Endothelial cell (in vitro differentiated cells): ENCODE measurements at places on chromosomes 2 and 18. TPM values are rescaled to one million over a fixed set of nuclear protein-coding genes. Genes with fewer than 3 reads are reported as not detected.

- no peak for DNase-seq
Measured at GRCh38 chr2:44649381-44649780, 287.6 kb downstream of the CAMKMT start.

GRCh38 chr2:58194458-58194857 is 46.7 kb downstream of the FANCL start:
- DNase-seq = no peak

- DNase-seq = no peak
Measured at GRCh38 chr2:42897358-42897757, 105.0 kb upstream of the HAAO start.

DNA sequence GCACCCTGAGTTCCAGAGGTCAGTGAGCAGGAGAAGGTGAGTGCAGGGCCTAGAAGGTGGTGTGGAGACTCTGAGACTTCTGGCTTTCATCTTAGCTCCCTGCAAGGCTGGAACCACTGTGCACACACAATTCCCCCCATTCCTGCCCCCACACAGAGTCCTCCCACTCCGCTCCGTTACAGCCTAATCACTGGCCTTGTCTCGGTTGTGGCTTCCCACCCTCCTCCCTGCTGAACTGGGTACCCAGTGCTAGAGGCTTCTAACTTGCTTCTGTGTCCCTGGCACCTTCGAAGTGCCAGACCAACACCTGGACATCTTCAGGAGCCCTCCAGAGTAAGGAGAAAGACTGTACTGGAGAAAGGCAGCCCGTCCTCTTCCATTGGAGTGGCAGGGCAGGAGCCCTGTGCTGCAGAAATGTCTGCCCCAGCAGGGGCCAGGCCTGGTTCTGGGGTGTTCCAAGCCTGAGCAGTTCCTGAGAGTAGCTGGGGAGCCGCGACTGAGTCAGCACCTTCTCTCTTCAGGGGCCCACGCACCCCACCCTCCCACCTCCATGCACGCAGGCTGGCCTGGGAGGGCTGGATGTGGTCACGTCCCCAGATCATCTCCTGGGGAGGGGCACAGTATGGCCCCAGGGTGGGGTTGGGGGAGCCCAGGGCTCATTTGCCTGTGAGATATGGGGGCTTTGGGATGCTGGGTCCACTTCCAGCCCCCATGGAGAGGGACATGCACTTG is 23.4 kb downstream of the CROCC2 start:
- no peak for DNase-seq

DNA sequence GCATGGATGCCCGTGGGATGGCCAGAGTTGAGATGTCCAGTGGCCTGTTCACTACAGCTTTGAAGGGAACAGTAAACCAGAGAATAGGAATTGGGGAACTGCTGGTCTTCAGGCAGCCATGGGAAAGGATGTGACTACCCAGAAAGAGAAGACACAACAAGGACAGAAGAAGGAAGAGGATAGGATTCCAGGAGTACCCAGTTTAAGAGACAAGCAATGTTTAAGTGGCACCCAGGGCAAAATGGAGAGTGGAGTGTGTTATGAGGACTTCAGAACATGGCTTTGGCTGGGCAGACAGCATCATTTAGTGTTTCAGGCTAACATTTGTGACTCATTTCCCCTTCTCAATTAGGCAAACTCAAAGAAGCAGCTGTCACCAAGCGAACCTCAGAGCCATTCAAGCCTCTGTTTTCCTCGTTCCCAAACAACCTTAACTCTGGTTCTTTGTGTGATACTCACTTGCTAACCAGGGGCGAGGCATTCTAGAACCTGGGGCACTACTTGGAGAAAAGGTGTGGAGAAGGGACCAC is 4.0 kb upstream of the FAM124B start:
- no peak for DNase-seq

GRCh38 chr2:70895249-70895648 is 40.5 kb upstream of the ATP6V1B1 start:
- no peak for DNase-seq

- no peak for DNase-seq
Measured at GRCh38 chr18:46452820-46453219, 204.2 kb downstream of the LOXHD1 start.

- no peak for DNase-seq
Measured at GRCh38 chr2:237882510-237883481, 23.4 kb downstream of the RAMP1 start.

GRCh38 chr2:63786471-63786870 is 55.2 kb upstream of the UGP2 start:
- DNase-seq = no peak

- no peak for DNase-seq
Measured at GRCh38 chr2:231378026-231378722, 17.3 kb upstream of the B3GNT7 start.

GRCh38 chr2:168528016-168528415 is 71.9 kb downstream of the CERS6 start:
- DNase-seq = no peak

DNA sequence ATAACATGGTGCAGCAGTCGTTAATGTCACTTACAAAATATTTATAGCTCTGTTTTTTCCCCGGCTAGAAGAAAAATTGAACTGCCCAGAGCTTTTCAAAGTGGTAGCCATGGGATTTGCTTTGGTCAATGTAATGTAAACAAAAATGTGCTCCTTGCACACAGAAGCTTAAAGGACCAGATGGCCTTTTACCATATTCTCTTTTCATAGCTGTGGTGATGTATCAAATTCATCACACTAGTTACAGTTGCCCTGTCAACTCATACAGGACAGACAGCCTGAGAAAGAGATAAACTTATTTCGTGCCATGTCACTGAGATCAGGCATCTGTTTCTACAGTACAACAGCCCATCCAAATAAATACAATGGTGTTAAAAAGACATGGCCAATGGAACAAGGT is 368.1 kb upstream of the CDH19 start:
- DNase-seq = no peak

DNA sequence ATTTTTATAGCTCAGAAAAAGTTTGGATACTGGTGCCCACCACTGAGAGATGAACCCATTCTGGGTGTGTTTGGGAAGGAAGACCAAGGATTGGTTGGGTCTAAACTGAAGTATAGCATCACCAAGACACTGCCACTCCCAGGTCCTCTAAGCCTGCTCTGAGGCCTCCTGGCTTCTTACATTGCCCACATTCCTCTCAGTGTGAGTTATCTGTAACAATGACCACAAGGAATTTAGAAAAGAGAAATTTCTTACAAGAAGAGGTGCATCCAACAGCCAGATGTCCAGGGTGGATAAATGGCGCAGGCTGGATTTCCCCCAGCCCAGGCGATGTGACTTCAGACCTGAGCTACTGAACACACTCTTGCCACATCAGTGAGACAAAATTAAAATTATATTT is 1.6 kb upstream of the GPR45 start:
- DNase-seq = no peak

- no peak for DNase-seq
Measured at GRCh38 chr2:214107726-214108125, 303.1 kb upstream of the VWC2L start.

DNA sequence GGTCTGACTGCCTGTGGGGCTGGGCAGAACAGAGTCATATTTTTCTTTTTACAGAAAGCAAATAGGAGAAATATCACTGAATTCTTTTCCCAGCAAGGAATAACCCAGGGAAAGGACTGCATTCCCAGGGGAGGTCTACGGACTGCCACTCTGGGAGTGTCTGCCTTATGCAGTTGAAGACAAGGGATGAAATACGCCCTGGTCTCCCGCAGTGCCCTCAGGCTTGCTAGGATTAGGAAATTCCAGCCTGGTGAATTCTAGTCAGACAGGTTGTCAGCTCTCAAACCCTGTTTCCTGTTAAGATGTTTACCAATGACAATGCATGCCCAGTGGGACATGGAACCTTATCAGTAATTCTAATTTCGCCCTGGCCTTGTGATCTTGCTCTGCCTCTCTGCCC is 30.3 kb upstream of the PDK1 start:
- DNase-seq = no peak

DNA sequence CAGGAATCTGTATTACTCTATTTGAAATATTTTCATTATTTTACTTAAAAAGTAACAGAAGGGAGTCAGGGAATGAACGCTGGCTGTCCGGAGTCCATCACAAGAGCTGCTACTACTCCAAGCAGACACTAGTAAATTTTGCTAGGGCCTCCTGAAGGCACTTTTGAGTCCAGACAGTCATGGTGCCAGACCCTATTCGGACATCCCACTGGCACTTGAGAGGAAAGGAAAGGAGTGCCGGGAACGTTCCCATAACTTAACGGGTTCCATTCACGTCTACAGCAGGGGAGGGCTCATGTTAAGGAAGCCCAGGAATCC is 563 bp upstream of the GMCL1 start:
- DNase-seq = no peak

- DNase-seq = no peak
Measured at GRCh38 chr2:174580951-174581350, 16.7 kb downstream of the WIPF1 start.

Gene MOCOS
- 0.56 TPM for total RNA-seq
